ENCODE measurements at places on chromosomes 4 and X.

DNA sequence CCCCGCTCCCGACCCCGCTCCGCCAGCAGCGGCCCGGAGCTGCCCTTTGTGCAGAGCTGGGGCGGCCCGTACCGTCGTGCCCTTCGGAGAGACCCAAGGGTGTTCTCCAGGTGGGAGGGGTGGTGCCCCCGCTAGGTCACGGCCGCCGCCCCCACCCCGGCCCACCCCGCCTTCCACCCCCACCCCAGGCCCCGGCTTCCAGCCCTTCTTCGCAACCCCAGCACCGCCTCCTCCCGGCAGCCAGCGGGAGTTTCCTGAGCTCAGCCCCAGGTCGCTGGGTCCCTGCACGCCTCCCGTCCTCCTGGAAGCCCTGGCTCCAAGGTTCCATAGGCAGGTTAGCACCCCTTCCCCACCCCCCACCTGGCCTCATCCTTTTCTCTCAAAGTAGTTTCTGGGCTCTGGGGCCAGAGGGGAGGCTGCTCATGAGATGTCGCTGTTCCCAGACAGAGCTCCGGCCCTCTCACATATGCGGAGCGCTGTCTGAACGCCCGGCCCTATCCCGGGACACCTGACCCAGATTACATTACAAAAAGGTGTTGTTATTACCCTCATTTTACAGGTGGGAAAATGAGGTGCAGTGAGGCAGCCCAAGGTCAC is 25.2 kb upstream of the FGFR3 start:
- DNase-seq = no peak

DNA sequence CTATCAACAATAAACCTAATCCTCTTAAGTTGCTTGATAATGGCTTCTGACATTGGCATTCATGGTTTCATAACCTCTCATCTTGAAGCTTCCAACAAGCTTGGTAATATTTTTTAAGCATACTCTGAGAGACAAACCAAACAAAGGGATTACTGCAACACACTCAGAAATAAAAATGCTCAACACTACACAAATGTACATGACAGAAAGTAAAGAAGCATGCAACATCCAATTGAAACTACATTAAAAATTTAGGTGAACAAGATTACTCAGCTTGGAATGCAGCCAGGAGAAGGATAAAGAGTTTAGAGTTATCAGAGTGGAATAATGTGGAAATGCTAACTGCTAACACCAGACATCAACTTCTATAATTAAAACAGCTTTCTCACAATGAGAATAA is 1136.6 kb upstream of the PABPC4L start:
- DNase-seq = no peak

- DNase-seq = no peak
Measured at GRCh38 chr4:64642936-64643335, 233.7 kb upstream of the TECRL start.

GRCh38 chr4:152316969-152317368 is 218.9 kb downstream of the FBXW7 start:
- no peak for DNase-seq

DNA sequence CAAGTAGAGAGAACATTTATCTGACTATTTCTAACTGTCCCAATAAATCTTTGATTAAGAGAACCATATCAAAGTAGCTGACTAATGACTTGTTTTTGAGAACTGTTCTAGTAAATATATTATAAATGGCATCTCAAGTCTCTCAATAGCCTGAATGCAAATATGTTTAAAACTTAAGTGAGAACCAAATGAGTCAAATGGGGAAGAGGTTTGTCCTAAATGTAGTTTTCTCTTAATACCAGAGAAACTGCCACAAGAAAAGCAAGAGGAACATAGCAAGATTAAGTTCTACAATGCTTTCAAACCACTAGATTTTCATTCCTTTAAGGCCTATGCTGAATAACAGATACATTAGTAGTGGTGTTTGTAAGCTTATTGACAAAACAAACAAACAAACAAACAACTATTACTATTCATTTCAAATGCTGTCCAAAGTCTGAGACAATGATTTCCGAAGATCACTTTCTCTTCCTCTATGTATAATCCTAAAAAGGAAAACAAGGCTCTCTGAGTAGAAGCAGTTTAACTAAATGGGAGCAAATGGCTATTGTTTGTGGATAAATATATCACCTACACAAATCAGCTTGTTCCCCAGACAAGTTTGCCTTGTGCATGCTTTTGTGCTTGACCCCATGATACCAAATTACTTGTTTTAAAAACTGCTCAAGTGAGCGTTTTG is 408.4 kb upstream of the EMCN start:
- no peak for DNase-seq

- DNase-seq = no peak
Measured at GRCh38 chr4:48024522-48024921, 8.0 kb downstream of the NIPAL1 start.

DNA sequence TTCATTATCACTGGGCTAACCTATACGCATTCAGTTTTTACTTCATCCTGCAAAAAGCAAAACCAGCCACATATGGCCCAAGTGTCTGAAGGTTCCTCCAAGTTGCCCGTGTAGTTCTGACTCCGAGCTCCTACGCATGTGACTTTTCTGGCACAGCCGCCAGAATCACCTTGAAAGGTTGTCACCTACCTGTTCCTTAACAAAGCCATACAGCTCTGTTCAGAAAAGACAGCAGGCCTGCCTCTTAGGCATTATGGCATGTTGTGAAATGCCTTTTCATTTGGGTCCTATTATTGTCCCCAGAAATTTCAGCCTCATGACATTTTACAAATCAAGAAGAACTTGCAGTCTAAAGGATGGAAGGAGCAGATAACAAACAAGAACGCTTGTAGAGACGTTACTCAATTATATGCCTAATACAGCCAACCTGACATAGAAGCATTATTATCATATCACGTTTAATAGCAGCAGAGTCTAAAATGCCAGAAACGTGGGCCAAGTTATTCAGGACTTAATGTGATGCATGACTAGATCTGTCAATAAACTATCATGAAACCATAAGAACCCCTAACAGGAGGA is 118.5 kb downstream of the RBM47 start:
- DNase-seq = no peak

DNA sequence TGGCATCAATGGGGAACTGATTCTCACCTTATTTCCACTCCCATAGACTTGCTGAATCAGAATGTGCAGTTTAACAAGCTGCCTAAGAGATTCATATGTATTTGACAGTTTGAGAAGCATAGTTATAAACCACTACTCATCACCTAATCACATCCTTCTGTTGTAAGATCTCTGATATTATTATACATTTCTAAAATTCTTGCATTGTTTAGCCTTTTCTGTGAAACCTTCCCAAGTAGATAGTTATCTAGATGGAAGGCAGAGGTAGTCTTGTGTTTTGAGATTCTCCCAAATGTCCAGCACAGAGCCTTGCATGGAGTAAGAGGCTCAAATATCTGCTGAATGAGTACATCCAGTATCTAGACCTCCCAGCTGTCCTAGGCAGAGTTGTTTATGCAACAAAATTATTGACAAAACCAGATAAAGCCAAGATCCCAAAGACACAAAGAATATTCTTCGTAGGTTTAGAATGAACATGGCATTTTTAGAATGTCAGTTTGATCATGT is 227.3 kb downstream of the KDR start:
- DNase-seq = no peak

DNA sequence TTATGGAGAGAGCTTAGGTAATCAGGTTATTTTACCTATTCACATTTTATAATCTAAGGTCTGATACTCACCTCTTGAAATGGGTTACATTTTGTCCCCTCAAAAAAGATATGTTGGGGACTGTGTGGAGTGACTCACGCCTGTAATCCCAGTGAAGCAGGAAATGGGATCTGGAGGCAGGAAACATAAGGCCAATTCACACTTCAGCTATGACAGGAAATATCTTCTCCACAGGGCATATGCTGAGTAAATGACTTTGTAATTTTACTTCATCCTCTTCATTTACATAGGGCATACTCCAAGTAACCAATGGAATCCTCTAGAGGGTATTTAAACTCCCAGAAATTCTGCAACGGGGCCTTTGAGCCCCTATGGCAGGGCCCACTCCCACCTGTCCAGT is 54.8 kb upstream of the ZMAT1 start:
- no peak for DNase-seq

GRCh38 chr4:115042496-115042895 is 70.9 kb downstream of the NDST4 start:
- DNase-seq = no peak

- no peak for DNase-seq
Measured at GRCh38 chr4:3740256-3740655, 25.9 kb upstream of the ADRA2C start.

- no peak for DNase-seq
Measured at GRCh38 chr4:113125418-113125817, 76.0 kb downstream of the ANK2 start.

DNA sequence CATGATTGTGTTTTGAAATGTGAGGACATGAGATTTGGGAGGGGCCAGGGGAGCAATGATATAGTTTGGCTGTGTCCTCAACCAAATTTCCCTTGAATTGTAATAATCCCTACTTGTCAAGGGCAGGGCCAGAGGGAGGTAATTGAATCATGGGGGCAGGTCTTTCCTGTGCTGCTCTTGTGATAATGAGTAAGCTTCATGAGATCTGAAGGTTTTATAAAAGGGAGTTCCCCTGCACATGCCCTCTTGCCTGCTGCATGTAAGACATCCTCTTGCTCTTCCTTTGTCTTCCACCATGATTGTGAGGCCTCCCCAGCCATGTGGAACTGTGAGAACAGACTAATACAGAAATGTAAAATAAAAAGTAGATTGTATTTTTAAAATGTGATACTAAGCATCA is 1294.9 kb downstream of the ADGRL3 start:
- DNase-seq = no peak

- no peak for DNase-seq
Measured at GRCh38 chr4:25970691-25971432, 56.8 kb downstream of the SMIM20 start.

- DNase-seq = no peak
Measured at GRCh38 chrX:84453351-84454246, 48.7 kb downstream of the HDX start.

GRCh38 chrX:29841750-29842149 is 373.6 kb upstream of the MAGEB2 start:
- no peak for DNase-seq

GRCh38 chrX:14700982-14701381 is 171.6 kb downstream of the GLRA2 start:
- DNase-seq = no peak

DNA sequence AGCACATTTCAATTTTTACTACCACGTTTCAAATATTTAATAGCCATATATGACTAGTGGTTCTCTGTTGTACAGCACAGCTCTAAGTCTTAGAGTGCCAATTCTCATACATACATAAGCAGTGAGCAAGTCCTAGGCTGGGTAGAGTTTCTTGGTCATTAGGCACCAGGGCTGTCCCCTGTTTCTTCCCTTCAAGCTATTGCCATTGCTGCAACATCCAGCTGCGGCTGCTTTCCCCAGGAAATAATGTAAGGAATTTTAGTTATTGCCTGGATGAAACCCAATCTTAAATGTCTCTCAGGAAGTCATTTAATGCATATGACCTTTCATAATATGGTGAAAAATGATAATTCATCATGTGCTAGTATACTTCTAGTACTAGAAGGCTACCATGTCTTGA is 74.1 kb upstream of the PPP3CA start:
- DNase-seq = no peak

- no peak for DNase-seq
Measured at GRCh38 chr4:122772311-122772710, 39.8 kb downstream of the BBS12 start.

DNA sequence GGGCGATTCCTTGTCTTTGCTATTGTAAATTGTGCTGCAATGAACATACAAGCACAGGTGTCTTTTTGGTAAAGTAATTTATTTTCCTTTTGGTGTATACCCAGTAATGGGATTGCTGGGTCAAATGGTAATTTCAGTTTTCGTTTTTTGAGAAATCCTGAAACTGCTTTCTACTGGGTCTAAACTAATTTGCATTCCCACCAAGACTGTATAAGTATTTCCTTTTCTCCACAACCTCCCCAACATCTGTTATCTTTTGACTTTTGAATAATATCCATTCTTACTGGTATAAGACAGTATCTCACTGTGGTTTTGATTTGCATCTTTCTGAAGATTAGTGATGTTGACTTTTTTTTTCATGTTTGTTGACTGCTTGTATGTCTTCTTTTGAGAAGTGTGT is 2506.0 kb downstream of the PCDH7 start:
- DNase-seq = no peak

DNA sequence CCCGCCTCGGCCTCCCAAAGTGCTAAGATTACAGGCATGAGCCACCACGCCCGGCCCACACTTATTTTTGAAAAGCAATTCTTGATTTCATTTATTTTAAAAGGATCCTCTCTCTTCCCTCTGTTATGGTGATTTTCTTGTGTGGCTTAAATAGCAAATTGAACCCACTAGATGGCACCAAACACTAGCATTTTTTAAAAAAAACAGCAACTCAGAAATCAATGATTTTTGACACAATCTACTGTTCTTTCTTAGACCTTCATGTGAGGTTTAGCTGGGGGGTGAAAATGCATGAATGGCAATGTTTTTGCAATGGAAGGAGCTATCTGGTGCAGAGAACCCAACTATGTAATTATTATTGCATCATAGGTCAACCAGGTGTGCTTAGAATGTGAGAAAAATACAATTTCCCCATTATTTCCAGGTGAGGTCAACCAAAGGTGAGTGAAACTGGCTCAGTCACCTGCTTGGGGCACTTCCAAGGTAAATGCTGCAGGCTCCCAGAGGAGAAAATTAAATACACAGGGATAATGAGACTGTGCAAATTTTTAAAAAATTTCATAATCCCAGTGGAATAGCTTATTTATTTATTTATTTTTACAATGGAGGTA is 226.7 kb upstream of the PRKX start:
- DNase-seq = no peak

DNA sequence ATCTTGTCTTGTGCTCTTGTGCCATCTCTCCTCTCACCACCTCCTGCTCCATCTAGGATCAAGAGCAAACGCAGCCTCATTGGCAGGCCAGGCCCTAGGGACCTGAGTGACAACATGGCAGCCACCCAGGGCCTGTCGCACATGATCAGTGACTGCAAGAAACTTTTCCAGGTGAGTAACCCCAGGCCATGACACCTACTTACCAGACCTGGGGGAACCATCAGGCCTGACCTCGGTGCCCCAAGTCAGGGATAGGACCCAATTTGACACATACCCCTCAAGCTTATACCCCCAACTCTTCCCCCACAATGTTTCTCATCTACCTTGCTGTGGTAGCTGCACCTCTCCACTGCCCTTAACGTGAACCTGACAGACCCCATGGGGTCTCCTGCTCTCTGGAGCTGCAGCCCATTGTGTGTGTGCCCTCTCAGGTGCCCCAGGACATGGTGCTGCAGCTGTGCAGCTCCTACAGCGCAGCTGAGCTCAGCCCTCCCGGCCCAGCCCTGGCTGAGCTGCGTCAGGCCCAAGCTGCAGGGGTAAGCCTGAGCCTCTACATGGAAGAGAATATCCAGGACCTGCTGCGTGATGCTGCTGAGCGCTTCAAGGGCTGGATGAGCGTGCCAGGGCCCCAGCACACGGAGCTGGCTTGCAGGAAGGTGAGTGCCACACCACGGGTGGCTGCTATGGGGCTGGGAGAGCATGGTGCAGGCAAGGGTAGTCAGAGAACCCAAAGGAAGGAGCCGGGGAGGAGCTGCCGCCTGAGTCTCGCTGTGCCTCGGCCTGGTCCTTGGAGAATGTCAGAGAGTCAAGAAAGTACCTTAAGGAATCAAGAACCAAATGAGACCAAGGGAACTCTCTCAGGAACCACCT is 74.8 kb downstream of the STARD8 start:
- no peak for DNase-seq

- no peak for DNase-seq
Measured at GRCh38 chr4:86898562-86898961, 6.3 kb upstream of the C4orf36 start.

- no peak for DNase-seq
Measured at GRCh38 chr4:174266416-174266815, 17.1 kb downstream of the FBXO8 start.

- no peak for DNase-seq
Measured at GRCh38 chr4:42480717-42481116, 83.4 kb downstream of the SHISA3 start.
